ENCODE measurements at places on chromosomes 12 and 14.

- no peak for DNase-seq
Measured at GRCh38 chr12:57241402-57242310, 9.3 kb downstream of the STAC3 start.

DNA sequence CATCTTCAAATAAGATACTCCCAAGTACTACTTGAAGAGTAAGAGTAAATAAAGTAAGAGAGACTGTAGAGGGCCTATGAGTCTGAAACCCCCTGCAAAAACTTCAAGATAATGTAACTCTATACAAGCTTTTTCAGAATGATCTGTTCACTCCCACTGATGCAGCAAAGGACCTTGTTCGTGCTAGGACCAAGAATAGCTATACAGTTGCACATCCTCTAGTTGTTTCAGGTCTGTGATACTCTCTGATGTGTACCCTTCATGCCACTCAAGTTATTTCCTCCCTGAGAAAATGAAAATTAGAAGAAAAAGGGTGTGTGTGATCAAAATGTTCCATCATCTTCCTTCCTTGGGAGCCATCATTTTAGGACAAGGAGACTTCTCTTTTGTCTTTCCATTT lies 204.4 kb downstream of the ALX1 start:
- no peak for DNase-seq

- DNase-seq: no peak
Measured at GRCh38 chr14:28690029-28690692, 76.4 kb upstream of the FOXG1 start.

- DNase-seq: peak; percentile 58
Measured at GRCh38 chr12:124463341-124463921, 104.0 kb downstream of the NCOR2 start.

DNA sequence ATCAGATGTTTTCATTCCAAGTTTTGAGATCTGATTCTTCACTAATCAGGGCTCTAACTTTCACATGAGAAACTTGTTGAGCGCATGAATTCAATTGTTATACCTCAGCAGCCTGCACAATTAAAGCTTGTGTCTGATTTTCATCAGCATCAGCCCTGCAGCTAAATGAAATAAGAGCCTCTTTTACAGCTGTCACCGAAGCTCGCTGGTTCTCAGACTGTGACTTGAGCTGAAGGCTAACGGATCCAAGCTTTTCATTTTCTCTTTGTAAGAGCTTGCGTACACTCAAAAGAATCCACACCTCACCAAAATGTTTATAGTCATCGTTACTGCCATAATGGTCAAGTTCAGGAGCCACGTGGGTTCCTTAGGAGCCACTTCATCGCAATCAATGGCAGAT lies 65.5 kb upstream of the BEGAIN start:
- no peak for DNase-seq

GRCh38 chr14:93645200-93645599 lies 143.1 kb downstream of the PRIMA1 start:
- no peak for DNase-seq

DNA sequence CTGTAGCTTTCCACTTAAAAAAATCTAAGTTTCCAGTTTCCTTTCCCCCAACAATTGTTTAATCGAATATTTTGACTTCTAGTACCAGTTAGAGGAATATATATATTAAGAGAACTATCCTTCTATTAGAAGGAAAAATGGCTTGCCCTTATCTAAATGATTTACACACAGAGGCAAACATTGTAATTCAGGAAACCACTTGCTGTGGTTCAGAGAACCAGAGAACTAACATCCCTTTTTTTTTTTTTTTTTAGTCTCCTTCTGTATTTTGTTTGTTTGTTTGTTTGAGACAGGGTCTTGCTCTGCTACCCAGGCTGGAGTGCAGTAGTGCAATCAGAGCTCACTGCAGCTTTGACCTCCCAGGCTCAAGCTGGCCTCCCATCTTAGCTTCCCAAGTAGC lies 746.6 kb downstream of the VRK1 start:
- DNase-seq: no peak

- DNase-seq: no peak
Measured at GRCh38 chr12:86774841-86775388, 518.7 kb upstream of the MGAT4C start.

DNA sequence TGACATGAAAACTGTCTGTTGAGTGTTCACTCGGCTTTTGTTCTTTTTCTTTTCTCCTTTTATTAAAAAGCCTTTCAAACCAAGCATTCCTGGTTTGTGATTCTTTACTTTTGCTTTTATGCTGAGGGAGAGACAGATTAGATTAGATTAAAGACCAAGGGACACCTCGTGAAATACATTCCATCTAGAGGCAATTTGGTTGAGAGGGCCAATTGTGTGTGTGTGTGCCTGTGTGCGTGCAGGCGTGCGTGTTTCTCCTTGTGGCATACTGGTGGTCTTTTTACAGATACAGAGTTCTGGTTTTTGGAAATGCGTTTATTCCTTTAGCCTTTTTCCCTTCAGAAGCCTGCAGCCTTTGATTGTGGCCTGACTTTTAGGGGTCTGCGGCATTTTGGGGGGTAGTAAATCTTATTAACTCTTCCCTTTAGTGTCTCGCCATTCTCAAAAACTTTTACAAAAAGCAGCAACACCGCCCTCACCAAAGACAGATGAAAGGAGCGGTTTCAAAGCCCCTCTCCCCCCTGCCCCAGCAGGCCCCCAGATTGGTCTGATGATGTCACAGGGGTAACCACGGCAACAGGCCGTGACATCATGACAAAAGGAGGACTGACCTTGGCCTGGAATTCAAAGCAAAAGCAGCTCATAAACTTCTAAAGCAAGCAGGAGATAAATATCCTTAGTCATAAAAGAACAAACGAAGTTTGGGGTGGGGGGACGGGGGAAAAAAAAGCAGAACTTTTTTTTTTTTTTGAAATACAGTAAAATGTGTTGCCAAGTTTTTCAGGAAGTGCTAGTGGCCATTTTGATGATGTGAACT lies 84.1 kb upstream of the TBX3 start:
- DNase-seq: no peak

- no peak for DNase-seq
Measured at GRCh38 chr14:74935360-74935680, 12.3 kb upstream of the RPS6KL1 start.

GRCh38 chr14:49173765-49174373 lies 412.3 kb downstream of the RPS29 start:
- DNase-seq: peak; percentile 32

DNA sequence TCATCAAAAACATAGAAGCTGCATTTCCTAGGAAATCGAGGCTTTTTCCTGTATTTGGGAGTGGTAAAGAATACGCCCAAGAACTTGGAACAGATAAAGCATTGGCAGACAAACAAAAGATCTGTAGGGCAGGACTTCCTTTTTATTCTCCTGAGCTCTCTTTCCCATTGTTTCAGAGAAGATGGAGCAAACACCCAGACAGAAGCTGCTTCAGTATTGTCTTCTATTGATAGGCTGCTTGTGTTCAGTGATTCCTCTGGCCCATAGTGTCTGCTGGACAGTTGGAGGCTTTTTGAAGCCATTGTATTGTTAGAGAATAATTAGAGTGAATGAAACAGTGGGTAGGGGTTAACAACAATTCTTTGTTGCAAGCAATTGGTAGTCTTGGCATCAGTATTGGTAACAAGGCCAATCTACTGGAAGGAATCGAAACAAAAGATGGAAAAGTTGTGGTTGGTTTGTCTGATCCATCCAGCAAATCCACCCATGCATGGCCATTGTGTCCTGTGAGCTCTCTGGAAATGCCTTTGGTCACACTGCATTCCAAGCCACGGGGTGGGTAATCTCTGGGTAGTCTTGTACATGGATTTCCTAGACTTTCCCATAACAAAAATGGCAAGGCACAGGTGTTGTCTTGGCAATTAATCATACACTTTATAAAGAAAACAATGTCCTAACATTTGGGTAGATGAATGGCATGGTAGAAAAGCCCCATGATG lies 424.8 kb downstream of the RAD51B start:
- DNase-seq: no peak

GRCh38 chr12:118332511-118332910 lies 40.2 kb downstream of the TAOK3 start:
- DNase-seq: no peak

GRCh38 chr12:115051378-115051777 lies 367.4 kb upstream of the TBX3 start:
- no peak for DNase-seq

DNA sequence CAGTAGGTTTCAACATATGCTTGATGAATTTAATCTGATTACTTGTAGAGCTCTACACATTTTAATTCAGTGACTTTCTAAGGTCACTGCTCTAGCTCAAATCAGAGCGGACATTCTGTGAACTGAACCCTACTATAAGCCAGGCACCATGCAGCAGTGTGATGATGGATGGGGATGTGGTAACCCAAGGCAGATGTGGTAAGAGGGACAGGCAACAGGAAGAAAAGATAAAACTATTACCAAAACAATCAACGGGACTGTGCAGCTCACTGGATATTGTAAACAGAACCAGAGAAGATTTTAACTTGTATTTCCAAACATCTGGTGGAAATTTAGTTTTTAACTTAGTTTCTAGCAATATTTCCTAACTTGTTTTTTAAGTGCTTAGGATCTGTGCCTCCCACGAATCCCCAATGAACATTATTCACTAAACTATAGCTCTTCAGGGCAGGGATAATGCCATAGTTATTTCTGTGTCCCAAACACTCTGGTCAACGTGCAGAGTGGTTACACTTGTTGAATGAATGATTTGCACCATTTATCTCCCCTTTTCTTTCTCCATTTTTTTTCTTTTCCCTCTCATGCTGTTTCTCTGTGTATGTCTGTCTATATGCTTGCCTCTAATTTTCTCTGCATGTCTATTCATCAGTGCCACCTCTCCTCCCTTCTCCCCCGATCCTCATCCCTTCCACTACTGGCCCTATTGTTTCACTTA lies 3.0 kb downstream of the ERO1A start:
- no peak for DNase-seq

DNA sequence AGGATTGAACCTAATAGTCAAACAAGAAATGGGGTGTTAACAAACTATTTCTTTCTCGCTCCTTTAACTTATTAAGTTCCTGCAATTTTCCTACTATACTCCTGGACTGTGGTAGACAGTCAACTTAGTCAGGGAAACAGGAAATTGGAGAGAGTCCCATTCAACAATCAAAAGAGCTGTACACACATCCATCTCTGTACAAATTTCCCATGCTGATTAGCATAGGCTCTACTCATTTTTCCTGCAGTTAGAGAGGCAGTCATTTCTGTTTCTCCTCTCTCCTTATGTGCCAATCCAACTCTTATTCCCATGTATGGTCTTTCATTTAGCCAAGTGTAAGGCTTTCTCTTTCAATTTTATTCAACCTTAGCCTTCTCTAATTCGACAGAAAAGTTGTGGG lies 1168.5 kb upstream of the FLRT2 start:
- DNase-seq: no peak

DNA sequence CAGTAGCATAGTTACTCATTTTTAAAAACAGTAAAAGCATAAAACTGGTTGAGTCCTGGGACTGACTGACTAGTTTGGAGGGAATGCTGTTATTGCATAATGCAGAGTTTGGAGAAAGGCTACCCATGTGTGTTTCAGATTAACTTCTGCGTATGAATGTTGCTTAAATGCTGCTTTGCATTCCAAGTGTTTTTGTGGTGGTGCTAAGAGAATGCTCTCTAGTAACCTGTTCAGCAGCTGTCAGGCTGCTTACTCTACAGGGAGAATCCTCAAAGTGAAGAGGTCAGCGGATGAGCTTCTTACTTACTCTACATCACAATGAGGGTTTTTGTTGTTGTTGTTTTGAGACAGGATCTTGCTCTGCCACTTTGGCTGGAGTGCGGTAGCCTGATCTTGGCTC lies 4.3 kb downstream of the DLST start:
- DNase-seq: no peak

DNA sequence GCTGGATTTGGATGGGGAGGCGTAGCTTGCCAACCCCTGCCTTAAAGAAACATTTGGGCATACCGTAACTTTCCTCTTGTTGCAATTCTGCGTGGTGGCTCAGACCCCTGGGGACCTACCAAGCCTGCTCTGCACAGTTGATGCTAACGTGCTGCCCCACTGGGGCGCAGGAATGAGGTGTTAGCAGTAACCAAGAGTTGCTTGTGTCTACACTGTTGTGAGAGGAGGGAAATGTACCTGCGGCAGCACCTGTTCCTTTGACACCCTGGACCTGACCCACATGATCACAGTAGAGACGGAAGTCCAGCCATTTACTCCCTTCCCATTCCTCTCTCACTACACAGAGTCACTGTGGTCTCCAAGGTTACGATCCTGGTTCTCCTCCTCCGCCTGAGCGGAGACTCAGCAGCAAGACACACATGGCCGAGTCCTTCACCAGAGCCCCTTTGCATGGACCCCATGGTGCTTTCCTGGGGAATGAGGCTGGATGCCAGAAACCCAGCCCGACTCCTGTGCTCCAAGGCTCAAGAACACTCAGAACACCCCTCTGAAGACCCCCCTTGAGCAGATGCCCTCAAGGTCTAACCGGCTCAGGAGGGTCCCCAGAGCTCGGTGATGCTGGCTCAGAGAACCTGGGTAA lies 84.8 kb downstream of the FBXL14 start:
- DNase-seq: no peak

GRCh38 chr12:24360057-24360456 lies 410.6 kb upstream of the SOX5 start:
- no peak for DNase-seq

GRCh38 chr12:115871714-115872113 lies 405.8 kb downstream of the MED13L start:
- no peak for DNase-seq

DNA sequence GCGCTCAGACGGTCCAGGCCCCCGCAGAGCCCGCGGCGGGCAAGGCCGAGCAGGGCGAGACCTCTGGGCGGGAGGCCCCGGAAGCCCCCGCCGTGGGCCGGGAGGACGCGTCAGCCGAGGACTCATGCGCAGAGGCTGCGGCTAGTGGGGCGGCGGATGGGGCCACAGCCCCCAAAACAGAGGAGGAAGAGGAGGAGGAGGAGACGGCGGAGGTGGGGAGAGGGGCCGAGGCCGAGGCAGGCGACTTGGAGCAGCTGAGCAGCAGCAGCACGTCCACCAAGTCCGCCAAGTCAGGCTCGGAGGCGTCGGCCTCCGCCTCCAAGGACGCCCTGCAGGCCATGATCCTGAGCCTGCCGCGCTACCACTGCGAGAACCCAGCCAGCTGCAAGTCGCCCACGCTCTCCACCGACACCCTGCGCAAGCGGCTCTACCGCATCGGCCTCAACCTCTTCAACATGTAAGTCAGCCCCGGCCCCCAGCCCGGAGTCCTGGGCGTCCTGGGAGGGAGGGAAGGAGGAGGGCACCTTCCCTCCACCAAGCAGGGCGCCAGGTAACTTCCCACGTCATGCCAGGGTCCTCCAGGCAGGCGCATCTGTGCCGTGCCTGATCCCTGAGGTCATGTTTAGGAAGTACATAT lies 72.4 kb downstream of the IQSEC3 start:
- no peak for DNase-seq

DNA sequence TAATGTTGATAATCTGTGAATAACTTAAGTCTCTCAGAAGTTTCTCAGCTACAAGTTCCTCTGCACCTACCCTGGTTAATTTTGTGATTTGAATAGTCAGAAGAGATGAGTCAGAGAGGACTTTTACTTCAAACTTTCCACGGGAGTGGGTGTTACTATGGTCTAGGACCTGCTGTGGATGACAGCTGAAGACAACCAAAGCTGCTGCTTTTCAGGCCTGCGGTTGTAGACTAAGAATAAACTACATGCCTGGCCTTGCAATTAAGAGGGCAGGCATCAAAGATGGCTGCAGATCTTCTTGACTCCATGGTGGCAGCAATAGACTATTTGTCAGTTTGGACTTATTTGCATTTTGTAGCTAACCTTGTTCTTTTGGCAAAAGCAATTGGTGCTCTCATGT lies 227.1 kb upstream of the KRR1 start:
- no peak for DNase-seq
